ENCODE measurements at places on chromosomes 13 and 19.
A peak's percentile ranks its signal among the peaks of the same experiment; 100 is the strongest.

DNA sequence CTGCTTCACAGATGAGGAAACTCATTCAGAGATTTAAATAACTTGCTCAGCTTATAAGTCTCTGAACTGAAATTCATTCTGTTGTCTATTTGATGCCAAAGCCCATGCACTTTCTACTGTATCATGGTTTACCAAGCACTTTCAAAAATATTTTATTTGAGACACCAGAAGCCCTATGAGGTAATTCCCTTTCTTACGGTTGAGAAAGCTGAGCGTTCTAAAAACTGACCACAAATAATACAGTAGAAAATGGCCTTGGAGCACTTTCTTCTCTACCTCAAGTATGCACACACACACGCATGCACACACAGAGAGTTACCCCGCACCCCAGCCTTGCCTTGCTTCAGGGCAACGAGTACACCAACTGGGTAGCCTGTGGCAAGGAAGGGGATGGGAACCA is 228.5 kb downstream of the RFC3 start:
- DNase-seq = no peak

DNA sequence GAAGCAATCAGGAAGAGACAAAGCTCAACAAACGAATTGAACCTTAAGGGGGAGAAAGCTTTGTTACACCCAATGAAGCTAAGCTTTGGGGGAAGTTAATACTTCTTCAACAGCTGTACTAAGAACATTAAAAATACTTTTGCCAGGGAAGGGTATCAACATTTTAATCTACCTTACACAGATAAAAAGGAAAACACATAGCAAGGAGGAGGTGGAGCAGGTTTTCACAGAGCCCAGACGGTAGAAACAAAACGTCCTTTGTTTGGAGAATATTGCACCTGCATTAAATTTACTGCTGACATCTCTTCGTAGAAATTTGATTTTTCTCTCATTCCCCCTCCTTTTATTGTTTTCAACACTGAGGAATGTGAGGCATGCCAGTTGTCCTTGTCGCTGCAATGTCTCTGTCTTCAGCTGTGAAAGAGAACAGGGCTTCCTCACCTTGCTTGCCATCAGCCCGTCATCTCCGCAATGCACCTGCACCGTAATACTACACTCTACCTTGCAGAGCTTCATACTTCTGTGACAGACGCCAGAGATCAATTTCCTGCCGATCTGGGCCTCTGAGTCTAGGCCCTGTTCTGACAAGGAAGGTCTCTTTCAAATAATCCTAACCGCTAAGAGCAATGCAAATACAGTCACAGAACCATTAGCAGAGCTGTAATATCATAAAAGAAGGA is 270.8 kb downstream of the SPRY2 start:
- no peak for DNase-seq

GRCh38 chr13:27261396-27261795 is 9.2 kb upstream of the RASL11A start:
- no peak for DNase-seq

DNA sequence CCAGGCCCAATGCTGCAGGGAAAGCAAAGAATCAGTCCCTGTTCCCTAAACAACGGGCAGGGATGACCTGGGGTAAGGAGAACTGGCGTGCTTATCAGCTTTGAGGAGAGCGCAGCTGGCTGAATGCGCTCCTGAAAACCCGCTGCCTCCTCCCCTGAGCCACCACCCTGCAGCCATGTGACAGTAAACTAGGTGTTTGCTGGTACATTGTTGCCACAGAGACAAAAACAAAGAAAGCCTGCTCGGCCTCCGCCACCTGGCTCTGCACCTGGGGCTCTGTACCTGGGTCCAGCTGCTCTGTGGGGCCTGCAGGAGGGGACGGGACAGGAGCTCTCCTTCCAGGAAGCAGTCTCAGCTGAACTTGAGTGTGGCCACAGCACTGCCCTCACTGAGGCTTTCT is 21.8 kb downstream of the MCF2L start:
- no peak for DNase-seq

GRCh38 chr13:54912367-54912766 is 1883.8 kb downstream of the OLFM4 start:
- no peak for DNase-seq

DNA sequence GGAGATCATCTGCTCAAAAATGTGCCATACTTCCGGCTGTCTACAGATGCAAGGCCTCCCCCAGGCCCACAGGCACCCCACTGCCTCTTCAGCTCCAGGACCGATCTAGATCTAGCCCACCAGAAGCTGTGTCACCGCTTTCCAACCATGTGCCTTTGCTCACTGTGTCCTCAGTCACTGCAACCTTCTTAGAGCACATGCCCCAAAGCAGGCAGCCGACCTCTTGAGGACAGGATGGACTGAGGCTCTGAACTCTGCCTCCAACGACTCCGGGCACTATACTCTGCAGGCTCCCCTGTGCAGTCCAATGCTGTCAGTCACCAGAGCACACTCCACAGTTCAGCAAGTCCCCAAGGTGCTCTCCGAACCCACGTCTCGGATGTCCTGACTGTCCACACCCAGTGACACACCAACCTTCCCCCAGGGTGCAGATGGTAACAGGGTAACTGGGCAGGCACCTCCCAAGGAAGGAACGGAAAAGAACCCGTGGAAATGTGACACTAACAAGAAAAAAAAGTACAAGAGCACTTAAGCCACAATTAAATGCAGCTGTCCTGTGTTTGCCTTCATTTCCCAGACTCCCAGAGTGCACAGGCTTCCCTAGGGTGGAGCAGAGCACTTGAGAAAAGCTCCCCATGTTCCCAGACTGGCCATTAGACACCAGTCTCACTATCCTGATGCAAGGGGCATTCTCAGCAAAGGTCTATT is 4.8 kb downstream of the STK24 start:
- DNase-seq = no peak

DNA sequence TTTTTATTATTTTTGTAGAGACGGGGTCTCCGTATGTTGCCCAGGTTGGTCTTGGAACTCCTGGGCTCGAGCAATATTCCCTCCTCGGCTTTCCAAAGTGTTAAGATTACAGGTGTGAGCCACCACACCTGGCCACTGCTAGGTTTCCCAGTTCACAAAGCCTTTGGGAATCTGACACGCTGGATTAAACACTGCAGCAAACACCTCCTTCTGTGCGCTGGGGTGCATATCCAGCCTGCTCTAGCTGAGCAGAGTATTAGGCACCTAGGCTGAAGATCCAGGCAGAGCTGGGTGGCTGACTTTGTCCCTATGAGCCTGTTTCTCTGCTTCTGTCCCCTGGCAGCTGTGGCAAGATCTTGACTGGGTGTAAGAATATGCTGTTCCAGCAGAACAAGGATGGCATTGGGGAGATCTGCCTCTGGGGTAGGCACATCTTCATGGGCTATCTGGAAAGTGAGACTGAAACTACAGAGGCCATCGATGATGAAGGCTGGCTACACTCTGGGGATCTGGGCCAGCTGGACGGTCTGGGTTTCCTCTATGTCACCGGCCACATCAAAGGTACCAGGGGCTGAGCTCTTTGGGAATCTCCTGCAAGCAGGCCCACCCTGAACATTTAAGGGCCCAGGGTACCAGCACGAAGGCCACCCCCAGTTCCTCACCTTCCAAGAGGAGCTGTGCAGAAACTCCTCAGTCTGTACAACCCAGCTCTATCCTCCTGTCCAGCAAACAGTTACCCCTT is 49.8 kb downstream of the ACSBG2 start:
- no peak for DNase-seq

- peak; percentile 15 for DNase-seq
Observed at GRCh38 chr19:44164327-44164672, 600 bp upstream of the ZNF226 start.

GRCh38 chr19:18940769-18941627 is at the start of gene HOMER3:
Gene HOMER3, minus strand, starts transcription at chr19:18941217. Its CDS starts 2,235 bp downstream, at chr19:18938982.
- peak; percentile 96 for DNase-seq

GRCh38 chr19:15421721-15422260 is 3.0 kb upstream of the AKAP8L start:
- DNase-seq = peak; percentile 82

GRCh38 chr19:29804493-29804892 is 7.3 kb upstream of the CCNE1 start:
- no peak for DNase-seq

GRCh38 chr13:85141401-85141800 is 657.8 kb downstream of the SLITRK6 start:
- DNase-seq = no peak

- DNase-seq = no peak
Observed at GRCh38 chr13:97880311-97880675, 73.2 kb upstream of the IPO5 start.

DNA sequence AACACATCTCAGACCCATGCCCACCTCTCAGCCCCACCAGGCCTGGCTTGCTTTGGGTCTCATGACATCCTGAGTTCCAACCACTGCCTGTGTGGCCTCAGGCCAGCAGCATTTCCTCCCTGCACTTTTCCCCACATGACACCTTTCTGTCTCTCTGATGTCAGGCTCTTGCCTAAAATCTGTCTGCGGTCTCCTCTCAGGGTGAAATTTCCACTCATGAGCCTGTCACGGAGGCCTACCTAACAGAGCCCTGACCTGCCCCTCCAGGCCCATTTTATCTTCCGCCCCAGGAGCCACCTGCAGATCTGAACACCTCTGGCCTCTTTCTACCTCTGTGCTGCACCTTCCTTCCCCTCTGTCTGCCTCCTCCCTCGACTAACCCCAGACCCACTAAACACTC is 93.5 kb downstream of the ZDHHC20 start:
- no peak for DNase-seq

GRCh38 chr19:39385629-39386411 is 5.1 kb downstream of the PAF1 start:
- no peak for DNase-seq

DNA sequence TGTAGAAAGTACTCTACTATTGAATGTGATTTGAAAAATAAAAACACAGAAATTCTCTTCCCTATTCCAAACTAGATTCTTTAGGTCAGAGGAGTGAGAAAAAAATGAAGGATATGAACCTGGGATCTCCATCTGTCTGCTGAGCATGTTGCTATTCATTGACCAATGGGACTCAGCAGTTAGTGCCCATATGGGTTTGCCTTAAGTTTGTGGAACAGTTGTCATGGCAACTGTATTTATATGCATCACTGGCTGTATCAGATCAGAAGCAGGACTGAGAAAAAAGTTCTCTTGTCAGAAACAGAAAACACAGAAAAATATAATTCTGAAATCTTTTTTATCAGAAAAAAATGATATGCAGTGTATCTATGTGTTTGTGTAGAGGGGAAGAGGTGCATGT is 73.3 kb upstream of the ATXN8OS start:
- DNase-seq = no peak

DNA sequence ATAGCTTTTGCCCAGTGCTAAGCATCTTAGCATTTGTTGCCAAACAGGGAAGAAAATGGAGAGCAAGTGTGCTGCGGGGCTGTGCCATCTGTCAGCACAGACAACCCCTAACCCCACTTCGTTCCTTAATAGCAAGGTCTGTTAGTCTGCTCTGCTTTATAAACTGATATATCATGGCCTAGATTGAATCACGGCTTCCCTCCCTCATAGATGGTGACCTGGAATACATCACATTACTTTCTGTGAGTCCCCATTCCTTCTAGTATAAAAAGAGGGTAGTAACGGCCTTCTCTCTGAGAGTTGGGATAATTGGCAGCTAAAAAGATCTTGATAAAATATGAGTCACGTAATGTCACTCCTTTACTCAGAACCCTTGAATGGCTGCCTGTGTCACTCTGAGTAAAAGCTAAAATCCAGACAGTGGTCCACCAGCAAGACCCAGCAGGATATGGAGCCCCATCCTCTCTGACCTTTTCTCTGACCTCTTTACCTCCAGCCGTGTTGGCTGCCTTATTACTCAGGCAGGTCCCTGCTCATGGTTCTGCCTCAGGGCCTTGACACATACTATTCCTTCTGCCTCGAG is 151.7 kb downstream of the DLEU7 start:
- DNase-seq = no peak

- DNase-seq = no peak
Observed at GRCh38 chr19:2497186-2497585, 21.3 kb downstream of the GADD45B start.

DNA sequence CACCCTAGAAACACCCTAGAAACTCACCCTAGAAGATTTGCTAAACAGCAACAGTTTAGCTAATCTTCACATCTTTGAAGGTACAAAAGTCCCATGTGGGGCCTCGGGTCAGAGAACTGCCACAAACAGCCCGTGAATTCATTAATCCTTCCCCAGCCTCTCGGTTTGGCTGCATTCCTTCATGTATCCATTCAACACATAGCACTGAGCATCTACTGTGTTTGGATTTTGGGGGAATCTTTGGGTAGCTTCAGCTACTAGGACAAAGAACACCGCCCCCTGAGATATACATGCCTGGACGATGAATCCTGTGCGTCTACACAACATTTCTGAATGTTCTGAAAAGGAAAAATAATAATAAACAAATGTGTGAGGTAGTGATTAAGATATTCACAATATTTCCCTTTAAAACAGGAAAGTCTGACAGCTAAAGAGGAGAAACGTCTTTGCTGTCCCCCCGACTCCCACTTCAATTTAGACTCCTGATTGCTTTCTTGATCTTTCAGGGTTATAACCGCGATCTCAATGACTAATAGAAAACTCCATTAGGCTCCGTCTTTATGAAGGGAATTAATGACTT is 63.5 kb downstream of the ALOX5AP start:
- DNase-seq = no peak

GRCh38 chr19:51144482-51145045 is 2.5 kb downstream of the SIGLEC7 start:
- DNase-seq = no peak

GRCh38 chr13:104008541-104009435 is 942.6 kb upstream of the SLC10A2 start:
- DNase-seq = no peak

DNA sequence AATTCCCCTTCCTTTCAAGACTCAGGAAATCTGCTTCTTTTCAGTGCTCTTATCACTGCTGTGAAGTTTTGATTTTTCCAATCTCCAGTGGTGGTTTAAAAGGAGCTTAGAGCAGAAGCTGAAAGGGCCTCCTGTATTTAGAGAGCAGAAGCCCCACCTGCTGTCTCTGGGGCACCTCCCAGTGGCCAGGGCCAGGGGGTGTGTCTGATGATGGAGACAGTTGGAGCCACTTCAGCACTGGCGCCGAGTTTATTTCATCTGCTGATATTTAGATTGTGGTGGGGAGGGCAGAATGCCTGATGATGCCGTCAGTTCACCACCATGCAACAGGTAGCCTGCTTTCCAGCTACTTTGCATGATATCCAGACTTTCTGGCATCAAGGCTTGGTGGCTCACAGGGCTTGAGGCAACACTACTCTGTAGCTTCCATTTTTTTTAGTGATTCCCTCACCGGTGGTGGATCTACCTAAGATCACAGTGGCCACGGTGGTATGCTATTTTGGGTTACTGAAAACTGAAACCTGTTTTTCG is 371.9 kb downstream of the KCNRG start:
- DNase-seq = peak; percentile 64

- no peak for DNase-seq
Observed at GRCh38 chr13:50711996-50712395, 131.5 kb downstream of the DLEU7 start.

DNA sequence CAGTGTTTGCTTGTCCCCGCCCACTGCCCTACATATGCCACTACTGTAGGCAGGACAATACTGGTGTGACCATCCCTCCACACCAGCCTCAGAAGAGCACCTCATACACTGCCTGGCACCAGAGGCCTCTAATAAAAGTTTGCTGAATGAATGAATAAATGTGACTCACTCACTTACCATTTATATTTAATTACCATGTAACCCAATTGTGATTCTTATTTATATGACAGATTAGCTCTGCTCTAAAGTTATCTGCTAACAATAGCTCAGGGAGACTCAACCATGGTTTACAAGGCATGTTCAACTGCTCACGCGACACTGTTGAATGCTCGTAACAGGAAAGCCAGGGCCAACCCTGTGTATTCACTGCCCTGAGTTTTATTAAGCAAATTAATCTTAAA is 66.0 kb upstream of the DOCK9 start:
- no peak for DNase-seq
